Stimulated activated CD8-positive, alpha-beta memory T cell treated with anti-CD3 and anti-CD28 coated beads, Interleukin-4, amount 100 ng/mL, for 1 hour (primary cell): ENCODE measurements at places on chromosomes 13 and 19.

- no peak for DNase-seq
Observed at GRCh38 chr19:7482584-7483439, 6.0 kb downstream of the PEX11G start.

GRCh38 chr19:17411801-17412200, 6.4 kb upstream of the BST2 start:
- no peak for DNase-seq

DNA sequence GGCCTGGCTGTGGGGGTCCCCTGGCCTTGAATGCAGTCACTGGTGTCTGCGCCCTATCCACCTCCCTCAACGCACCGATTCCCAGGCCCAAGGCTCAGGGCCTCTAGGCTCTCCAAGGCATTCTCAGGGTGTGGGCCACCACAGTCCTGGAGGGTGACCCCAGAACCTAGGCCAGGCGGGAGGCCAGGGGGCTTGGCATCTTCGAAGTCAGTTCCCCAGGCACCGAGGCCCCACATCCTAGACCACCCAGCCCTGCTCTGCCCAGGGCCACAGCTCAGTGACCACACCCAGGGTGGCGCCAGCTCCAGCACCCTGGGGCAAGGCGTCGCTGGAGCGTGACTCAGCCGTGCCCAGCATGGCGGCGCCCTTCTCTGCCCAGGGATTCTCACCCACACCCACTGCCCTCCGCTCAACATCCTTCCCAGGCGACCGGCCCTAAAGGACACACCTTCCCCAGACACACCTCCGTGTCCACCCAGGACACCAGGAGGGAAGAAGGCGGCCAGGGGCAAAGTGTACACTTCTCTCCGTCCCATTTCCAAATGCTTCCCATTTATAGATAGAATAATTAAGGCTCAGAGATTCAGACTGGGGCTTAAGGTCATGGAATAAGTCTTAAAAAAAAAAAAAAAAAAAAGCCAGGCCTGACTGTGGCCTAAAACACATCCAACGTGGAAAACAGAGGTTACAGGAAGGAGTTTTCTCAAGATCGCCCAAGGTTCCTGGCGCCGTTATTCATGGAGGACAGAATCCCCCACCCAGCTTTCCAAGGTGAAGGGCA, 36.4 kb upstream of the NANOS3 start:
- no peak for DNase-seq

GRCh38 chr19:1336079-1336684, 47.5 kb upstream of the NDUFS7 start:
- no peak for DNase-seq

GRCh38 chr13:97385146-97385545, 48.8 kb upstream of the RAP2A start:
- no peak for DNase-seq

DNA sequence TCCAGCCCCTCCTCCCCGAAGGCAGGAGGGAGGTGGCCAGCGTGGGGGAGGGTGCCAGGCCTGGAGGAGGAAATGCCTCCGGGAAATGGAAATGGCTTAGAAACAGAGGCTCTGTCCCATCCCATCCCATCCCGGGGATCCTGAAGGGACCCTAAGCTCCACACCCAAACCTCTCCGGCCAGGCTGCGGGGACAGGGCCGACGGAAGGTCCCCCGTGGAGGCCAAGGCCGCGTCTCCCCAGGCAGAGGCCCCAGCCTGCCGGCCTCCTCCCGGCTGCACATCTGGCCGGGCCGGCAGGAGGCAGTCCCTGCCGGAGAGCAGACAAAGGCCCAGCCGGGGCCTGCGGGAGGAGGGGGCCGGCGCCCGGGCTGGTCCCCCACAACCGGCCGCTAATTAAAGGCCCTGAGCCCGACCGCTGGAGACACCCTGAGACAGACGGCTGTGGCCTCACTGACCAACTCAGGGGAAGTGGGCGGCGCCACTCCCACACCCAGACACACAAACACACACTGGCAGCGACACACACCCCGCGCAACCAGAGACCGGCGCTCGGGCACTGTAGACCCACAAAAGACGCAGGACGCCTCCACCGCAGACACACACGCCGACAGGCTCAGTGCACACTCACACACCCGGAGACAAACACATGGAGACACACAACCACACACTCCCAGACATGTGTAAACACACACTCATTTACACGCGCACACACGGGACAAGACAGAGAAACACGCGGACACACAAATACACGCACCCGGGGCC, 1.1 kb downstream of the ADAMTS10 start:
- no peak for DNase-seq

GRCh38 chr13:32121316-32121715, 89.7 kb downstream of the FRY start:
- DNase-seq, result no peak

- DNase-seq, result no peak
Observed at GRCh38 chr13:85508683-85509329, 290.4 kb downstream of the SLITRK6 start.

DNA sequence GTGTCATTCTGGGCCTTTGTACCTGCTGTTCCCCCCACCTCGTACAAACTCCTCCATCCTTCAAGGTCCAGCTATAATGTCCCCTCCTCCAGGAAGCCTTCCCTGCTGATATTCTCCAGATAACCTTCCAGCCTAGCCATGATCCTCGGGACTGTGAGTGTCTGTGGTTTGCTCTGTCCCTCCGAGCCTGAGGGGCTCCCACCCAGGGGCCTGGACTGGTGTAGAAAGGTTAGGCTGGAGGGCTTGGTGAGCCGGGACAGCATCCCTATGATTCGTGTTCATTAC, 2.9 kb upstream of the COMP start:
- DNase-seq, result no peak

GRCh38 chr13:53068585-53069520, 40.2 kb downstream of the OLFM4 start:
- DNase-seq, result no peak

- DNase-seq, result no peak
Observed at GRCh38 chr19:48616491-48617056, 1.7 kb upstream of the FAM83E start.

GRCh38 chr19:398719-399118, 10.2 kb downstream of the C2CD4C start:
- no peak for DNase-seq

DNA sequence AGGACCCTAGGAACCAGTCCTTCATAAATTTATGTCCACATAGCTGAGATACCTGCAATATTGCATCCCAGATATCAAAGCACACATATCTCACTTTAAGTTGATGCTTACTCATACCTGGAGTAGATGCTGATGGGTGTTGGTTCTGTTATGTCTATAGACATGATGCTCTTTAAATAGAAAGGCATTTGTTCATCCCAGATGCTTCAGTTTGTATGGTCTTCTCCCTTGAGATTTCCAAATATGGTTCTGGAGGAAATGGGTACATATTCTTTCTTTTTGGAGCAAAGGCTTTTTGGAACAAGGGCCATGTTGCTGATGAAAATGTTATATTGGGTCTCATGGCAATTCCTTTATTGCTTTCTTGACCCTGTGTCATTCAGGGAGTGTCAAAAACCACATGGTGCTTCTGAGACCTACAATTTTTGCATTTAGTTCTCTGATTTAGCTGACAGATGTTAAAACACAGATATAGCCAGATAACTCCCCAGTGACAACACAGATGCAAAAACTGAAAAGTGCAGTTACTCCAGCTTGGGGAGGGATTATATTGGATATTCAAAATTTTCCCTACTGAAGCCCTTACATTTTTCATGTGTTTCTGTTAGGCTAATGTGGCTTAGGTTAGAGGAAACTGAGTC, 211.4 kb downstream of the KCNRG start:
- DNase-seq, result no peak

GRCh38 chr19:33828266-33829075, 31.8 kb downstream of the KCTD15 start:
- DNase-seq, result no peak

- DNase-seq, result no peak
Observed at GRCh38 chr13:94192431-94192975, 287.0 kb downstream of the DCT start.

GRCh38 chr19:45187421-45188100, 9.0 kb downstream of the BLOC1S3 start:
- no peak for DNase-seq

- no peak for DNase-seq
Observed at GRCh38 chr13:43783820-43784219, 3.0 kb downstream of the ENOX1 start.

GRCh38 chr19:35990156-35990555, 4.8 kb upstream of the SDHAF1 start:
- DNase-seq, result no peak

- no peak for DNase-seq
Observed at GRCh38 chr13:82477436-82477835, 1404.8 kb downstream of the SLITRK1 start.

DNA sequence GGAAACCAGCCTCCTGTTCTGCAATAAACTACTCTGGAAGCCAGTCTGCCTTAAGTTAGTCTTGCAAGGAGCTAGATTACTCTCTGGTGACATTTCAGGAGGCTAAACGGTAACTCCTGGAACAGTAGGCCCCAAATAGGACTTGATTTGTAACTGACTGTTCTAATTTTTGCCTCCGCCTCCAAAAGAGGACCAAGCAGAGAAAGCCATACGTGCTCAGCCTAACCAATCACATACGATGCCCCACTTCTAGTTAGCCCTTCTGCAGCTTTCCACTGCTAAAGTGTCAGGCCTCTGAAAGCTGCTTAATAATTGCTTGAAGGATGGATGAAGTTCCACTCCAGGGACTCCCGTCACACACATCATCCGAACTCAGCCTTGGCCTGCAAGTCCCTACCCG, 744 bp downstream of the ZNF805 start:
- no peak for DNase-seq

DNA sequence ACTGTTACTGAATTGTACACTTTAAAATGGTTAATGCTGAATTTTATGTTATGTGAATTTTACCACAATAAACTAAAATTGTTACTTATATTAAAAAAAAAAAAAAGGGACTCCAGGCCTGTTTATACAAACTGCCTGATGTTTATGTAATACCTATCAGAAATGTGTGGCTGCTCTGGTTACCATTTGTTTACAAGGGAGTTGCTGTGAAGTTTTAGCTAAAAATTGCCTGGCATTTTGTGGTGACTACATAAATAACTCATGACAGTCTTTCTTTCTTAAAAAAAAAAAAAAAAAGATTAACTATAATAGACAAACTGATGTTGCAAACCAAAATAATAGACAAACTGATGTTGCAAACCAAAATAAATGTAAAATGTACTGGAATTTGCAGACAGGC, 71.8 kb downstream of the CDADC1 start:
- no peak for DNase-seq

GRCh38 chr19:41449079-41449864, 6.3 kb downstream of the ERICH4 start:
- DNase-seq, result peak; percentile 39

GRCh38 chr13:70959035-70959775, 851.0 kb upstream of the KLHL1 start:
- DNase-seq, result no peak

- DNase-seq, result no peak
Observed at GRCh38 chr13:46106839-46107371, 2.1 kb upstream of the CPB2 start.

DNA sequence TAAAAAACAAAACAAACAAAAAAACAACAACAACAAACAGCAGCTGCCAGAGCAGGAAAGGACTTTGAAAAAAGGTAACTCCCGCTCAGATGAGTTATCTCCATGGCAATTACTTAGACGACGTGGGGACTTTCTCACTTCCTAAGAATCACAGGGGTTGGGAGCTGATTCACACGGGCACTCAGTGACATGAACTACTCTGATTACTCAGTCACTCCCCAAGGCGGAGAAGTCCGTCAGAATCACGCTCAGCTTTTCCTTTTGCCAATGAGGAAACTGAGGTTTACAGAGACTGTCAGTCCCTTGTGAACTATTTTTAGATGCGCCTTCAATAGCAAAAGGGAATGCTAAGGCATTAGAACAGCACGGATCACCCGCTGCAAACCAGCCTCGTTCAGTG, 32.3 kb upstream of the MATK start:
- no peak for DNase-seq

- DNase-seq, result no peak
Observed at GRCh38 chr13:27113436-27113835, 58.2 kb downstream of the USP12 start.

GRCh38 chr13:112987682-112988024, 18.6 kb downstream of the MCF2L start:
- DNase-seq, result no peak

GRCh38 chr13:50468849-50469669, 374.4 kb downstream of the DLEU7 start:
- DNase-seq, result no peak

- no peak for DNase-seq
Observed at GRCh38 chr19:16051254-16052025, 24.9 kb upstream of the TPM4 start.
